ENCODE measurements at places on chromosomes 1 and 21. TPM values are rescaled to one million over a fixed set of nuclear protein-coding genes. Genes with fewer than 3 reads are reported as not detected.

The NOS1AP gene
- total RNA-seq = 2.8 TPM

The ACOT11 gene
- 3.8 TPM for total RNA-seq

The CYYR1 gene
- total RNA-seq = 3.8 TPM

The DOCK7 gene
- total RNA-seq = 15.7 TPM

The PRKAA2 gene
- 3.6 TPM for total RNA-seq

The LCE2C gene
- not detected for total RNA-seq

DNA sequence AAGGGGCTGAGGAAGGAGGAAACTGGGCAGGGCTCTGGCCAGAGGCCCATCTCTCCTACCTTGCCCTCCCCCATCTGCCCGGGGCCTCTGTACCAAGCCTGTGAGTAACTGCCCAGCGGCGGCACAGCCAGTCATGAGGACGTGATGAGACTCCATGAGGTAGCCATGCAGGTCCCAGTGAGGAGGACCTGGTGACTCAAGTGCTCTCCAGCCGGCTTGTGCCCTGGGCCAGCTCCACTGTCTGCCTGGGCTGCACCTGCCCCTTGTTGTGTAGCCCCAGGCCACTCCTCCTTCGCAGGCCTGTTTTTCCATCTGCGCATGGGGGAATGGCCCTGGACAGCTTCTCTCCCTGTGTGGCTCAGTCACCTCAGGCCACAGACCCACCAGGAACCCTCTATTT is 42.0 kb upstream of the PADI1 start:
- DNase-seq = no peak

GRCh38 chr21:17819114-17819876 is at the start of gene C21orf91:
C21orf91 (minus strand) TSS chr21:17819356; CDS start chr21:17818318, 1,038 bp downstream.
- DNase-seq = peak; percentile 93

DNA sequence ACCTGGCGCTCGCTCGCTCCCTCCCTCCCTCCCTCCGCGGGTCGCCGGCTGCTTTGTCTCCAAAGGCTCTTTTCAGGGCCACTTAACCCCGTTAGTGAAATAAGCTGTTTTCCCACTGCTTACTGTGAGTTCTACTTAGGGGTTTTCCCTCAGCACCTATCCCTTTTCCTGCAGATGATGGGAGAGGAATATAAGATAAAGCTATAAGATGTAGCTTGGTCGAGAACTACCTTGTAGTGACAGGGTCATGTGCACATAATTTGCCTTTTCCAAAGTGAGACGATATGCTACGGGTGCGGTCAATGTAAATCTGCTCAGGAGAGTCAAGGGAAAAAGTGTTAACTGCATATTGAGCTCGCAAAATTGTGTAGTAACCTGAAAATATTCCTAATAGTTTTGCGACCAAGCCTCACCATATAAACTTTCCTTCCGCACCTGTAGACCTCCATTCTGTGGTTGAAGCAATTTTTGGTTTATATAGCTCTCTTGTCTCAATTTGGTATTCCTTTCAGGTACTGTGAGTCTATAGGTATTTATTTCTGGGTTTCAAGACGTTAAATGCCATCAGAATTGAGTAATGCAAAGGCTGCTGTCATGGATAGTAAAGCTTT is 55.8 kb upstream of the BOLA1 start:
- DNase-seq = no peak

GRCh38 chr1:72845381-72845780 is 563.0 kb upstream of the NEGR1 start:
- DNase-seq = no peak

DNA sequence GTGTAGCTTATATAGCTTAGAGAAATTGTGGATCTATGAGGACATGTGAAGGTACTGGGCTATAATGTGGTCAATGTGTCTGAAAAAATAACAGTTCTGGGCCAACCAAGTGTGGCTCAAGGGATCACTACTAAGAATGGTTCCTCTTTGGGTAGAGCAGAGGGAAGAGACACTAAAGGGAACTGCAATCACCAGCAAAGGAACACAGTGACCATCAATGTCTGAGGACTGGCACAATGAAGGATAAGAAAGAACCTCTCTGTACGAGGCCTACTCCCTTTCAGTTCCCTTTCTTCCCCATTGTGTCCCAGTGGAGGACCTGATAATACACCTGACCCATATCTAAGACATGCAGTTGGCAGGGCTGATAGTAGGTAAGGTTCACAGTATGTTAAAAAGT is 89.9 kb upstream of the JAK1 start:
- DNase-seq = no peak

DNA sequence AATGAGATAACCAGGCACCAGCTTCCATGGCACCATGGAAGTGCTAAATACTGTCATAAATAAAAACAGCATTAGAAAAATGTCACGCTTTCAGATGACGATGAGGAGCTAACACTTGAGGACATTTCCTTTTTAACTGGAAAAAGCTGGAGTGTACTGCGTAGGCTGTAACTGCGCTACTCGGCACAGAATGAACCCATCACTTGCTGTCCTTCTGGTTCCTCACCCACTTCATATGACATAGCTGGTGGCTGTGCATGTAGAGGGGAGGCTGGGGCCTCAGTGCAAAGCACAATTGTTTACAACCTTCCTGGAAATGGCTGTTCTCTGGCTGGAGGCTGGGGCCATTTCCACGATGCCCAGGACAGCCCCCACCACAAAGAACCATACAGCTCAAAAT is 55.7 kb downstream of the NTPCR start:
- DNase-seq = no peak

- DNase-seq = no peak
Measured at GRCh38 chr21:36768496-36768895, 69.6 kb downstream of the SIM2 start.

- no peak for DNase-seq
Measured at GRCh38 chr1:101100674-101101073, 75.1 kb upstream of the DPH5 start.

- DNase-seq = no peak
Measured at GRCh38 chr1:180254496-180254819, 24.4 kb downstream of the LHX4 start.

- DNase-seq = no peak
Measured at GRCh38 chr1:200005165-200005564, 22.3 kb upstream of the NR5A2 start.

DNA sequence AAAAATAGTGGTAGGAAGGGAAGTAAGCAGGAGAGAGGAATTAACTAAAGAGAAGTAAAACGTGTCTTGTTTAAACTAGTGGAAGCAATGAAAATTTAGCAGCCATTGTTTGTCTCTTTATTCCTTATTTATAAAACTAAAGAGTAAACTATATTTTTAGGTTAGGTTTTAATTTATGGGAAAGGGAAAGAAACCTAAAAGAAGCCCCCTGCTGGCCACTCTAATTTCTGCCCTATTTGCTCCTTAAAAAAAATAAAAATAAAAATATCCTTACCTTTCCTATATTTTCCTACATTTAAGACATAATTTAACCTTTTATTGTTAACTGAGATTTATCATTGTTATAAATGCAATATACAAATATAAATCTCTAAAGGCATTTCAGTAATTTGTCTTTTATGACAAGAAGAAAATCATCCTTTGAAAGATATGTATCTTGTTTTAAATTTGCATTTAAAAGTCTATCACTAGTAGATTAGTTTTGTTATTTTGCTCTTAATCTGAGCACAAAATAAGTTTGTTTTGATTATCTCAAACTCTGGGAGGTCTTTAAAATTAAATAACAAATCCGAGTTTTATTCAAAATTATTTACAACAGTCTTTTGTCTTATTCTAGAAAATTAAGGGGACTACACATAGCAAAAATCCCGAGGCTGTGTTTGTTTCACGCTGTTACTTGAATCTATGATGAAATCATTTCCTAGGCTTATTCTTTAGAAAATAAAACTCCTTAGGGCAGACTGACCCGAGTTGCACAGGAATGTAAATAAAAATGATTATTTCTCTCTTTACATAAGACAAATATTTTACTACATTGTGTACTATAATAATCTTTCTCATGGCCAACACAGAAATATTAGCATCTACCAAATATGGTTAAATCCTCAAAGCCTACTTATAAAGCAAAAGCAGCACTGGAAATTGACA is 201.7 kb downstream of the NRIP1 start:
- DNase-seq = no peak

Measured in pancreas (tissue), 10 donors.